PC-9 (cell line): ENCODE measurements at places on chromosomes 7 and 10. TPM values are rescaled to one million over a fixed set of nuclear protein-coding genes. Genes with fewer than 3 reads are reported as not detected.

CDHR1 gene
- total RNA-seq, result not detected in 2 replicates

GRCh38 chr7:13307040-13307439 lies 619.6 kb downstream of the ARL4A start:
- H3K27me3 ChIP-seq, result no peaks in the 10 kb centered on the region
- H3K4me3 ChIP-seq, result no peak overlapping the region
- no peaks in the 10 kb centered on the region for H3K36me3 ChIP-seq

MCM7 gene
- total RNA-seq, result 195 and 238 TPM in 2 replicates

DNA sequence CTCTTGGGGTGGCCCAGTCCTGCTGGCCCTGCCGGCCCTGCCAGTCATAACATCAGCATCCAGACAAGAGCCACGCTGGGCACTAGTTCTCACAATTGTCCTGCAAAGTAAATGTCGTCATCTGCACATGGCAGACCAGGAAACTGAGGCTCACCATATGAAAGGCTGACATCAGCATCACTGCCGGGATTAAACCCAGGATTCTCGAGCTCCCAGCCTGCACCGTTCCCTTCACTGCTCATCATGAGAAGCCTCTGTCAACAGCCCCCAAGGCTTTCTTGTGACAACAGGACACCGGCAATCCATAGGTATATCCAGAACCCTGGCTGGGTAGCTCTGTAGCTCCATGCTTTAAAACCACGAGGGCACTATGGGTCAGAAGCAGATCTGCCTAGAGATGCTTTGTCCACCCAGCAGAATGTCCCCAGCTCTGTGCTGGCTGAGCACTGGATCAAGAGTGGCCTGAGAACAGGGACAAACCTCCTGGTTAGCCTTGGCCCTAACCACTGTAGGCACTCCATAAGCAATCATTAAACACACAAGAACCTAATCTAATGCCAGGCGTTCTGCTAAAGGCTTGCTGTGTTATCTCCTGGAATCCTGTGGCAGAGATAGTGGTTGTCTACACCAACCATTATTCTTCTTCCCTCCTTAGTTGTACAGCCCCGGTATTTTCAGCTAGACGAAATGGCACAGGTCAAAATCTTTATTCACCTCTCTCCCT lies 41.2 kb upstream of the C10orf71 start:
- DNase-seq, result no peak
- H3K4me1 ChIP-seq, result no peaks in the 10 kb centered on the region
- H3K27ac ChIP-seq, result no peak overlapping the region
- no peak overlapping the region for H3K4me3 ChIP-seq
- H3K36me3 ChIP-seq, result no peaks in the 10 kb centered on the region

DNA sequence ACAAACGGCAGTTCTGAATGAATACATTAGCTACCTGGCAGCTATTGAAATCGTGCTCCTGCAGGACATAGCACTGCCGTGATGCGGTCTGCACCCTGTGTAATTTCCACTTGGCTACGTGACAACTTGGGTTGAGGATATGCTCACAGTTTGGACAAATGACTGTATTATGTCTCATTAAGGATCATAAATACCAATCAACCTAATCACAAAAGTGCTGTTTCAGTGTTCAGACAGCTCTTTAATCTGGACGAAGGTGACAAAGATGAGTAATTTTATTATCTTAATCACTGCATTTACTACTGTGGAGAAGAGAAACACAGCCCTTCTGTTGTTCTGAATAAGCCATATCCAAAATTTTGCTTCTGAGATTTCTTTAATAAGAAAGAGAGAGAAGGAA lies 210.8 kb upstream of the PFKP start:
- no peak for DNase-seq
- H3K27ac ChIP-seq, result no peak overlapping the region
- 0 out of 2 replicates have a peak, but pooled peaks cover 4% of the 10 kb centered on the region for H3K27me3 ChIP-seq
- H3K36me3 ChIP-seq, result no peaks in the 10 kb centered on the region
- no peaks in the 10 kb centered on the region for H3K4me1 ChIP-seq

GRCh38 chr10:109591601-109592000 lies 331.7 kb downstream of the XPNPEP1 start:
- H3K4me3 ChIP-seq, result no peak overlapping the region
- H3K27ac ChIP-seq, result no peak overlapping the region
- no peak for DNase-seq
- no peaks in the 10 kb centered on the region for H3K4me1 ChIP-seq

DNA sequence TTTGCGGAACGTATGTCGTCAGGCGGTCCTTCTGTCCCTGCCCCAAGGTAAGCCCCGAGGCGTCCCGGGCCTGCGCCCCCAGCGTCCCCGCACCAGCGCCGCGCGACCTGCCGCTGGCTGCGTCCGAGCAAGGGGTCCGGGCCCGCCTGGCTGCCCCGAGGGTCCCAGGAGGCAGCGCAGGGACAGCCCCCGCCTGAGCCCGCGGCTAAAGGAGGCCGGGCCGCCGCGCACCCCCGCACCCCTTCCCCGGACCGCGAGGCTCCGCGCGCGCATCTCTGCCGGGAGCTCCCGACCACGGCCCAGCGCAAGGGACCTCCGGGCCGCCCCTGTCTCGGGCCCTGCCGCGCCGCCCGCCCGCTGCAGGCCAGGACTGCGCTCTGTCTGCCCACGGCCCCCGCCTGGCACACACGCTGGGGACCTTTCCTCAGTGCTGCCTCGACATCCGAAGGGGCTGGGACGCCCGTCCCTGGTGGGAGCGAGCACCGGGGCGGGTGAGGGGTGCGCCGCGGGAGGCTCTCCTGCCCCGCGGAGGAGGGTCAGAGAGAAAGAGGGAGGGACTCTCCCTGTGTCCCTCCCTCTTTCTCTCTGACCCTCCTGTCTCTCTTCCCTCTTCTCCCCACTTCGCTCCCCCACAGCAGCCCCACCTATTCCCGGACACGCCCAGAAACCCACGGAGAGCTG lies 25.0 kb downstream of the SHH start:
- no peak overlapping the region for H3K27ac ChIP-seq
- no peak for DNase-seq
- no peak overlapping the region for H3K4me3 ChIP-seq
- H3K36me3 ChIP-seq, result no peaks in the 10 kb centered on the region
- no peaks in the 10 kb centered on the region for H3K4me1 ChIP-seq
